ENCODE measurements at places on chromosomes 12 and 14. TPM values are rescaled to one million over a fixed set of nuclear protein-coding genes. Genes with fewer than 3 reads are reported as not detected.
A peak's percentile ranks its signal among the peaks of the same experiment; 100 is the strongest.

GRCh38 chr12:81859521-81859920 is 100.4 kb upstream of the PPFIA2 start:
- no peak for DNase-seq

GRCh38 chr14:95614349-95614748 is 71.9 kb upstream of the TCL1B start:
- DNase-seq = no peak

DNA sequence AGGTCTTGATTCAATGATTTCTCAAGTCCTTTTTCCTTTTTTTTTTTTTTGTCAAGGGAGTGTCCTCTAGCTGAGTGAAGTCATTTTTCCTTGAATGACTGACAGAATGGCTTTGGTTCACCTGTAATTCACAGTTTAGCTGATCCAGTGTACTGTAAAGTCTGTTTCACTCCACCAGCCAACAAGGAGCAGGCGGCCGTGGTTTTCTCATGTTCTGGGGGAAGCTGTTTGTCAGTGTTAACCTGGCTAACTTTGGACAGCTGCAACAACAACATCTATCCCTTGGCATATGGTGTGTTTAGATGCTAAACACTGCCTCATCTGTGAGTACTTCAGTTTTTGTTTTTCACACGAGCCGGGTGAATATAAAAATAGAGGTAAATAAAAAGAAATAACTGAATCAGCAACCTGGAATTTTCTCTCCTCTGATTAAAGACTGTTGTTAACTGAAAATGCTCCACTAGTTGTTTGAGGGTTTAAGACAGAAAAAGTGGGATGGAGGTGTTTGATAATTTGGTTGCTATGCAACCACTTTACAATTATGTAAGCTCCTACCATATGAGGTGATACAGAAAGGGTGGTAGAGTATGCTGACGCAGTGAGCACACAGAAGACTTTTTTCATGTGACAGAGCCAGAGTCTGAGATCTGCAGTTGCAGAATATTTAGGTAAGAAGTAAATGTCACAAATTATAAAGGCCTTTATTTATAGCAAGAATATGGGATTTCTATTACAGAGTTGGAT is 50.3 kb upstream of the SLC2A13 start:
- no peak for DNase-seq

- DNase-seq = no peak
Observed at GRCh38 chr12:80636832-80637231, 70.6 kb upstream of the MYF6 start.

DNA sequence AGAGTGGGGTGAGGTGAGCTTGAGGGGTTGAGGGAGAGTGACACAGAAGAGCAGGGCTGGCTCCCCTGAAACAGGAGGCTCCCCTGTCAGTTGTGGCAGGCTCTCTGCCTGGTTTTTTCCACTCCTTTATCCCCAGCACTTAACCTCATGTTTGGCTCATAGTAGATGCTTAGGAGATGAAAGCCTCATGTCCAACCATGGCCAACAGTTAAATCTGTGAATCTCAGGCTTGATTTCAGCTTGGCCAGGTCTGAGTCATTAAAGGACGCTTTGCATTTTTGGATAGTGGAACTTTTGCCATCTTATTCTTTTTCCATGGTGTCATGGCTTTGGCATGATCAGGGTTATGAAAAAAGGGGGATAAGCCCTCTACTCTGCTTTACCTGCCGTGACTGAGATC is 117.2 kb downstream of the CACNA1C start:
- no peak for DNase-seq

GRCh38 chr14:24430682-24431568 is 1.2 kb downstream of the KHNYN start:
- DNase-seq = peak; percentile 88

- DNase-seq = no peak
Observed at GRCh38 chr14:68783408-68784225, 9.2 kb downstream of the ZFP36L1 start.

- DNase-seq = no peak
Observed at GRCh38 chr12:13247596-13247995, 51.1 kb downstream of the EMP1 start.

DNA sequence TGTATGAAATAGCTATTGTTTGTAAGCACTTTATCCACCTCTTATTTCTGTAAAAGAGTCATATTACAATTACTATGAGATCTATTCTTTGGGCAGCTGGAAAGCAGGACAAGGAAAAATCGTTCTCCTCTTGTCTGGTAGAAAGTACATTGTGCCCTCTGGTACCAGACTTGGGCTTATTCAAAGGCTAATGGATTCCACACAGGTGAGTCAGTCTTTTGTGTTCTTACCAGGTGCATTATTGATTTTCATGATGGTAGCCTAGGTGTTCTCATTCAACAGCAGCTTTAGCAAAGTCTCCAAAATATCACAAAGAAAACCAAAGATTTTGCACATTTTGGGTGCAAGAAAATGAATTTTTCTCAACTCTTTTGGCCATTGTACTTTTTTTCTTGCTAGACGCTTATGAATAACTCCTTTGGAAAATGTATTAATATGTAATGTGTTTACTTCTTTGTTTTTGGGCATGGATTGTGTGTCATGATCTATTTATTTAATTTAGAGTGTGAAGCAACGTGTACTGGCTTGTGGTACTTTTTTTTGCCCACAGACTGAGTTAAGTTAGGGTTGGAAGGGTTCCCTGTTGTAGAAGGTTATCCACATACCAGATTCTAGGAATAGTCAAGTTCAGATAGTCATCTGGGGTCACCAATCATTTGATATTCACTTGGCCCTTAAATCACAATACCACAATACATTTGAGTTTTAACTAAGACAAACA is 26.2 kb downstream of the MNAT1 start:
- no peak for DNase-seq

DNA sequence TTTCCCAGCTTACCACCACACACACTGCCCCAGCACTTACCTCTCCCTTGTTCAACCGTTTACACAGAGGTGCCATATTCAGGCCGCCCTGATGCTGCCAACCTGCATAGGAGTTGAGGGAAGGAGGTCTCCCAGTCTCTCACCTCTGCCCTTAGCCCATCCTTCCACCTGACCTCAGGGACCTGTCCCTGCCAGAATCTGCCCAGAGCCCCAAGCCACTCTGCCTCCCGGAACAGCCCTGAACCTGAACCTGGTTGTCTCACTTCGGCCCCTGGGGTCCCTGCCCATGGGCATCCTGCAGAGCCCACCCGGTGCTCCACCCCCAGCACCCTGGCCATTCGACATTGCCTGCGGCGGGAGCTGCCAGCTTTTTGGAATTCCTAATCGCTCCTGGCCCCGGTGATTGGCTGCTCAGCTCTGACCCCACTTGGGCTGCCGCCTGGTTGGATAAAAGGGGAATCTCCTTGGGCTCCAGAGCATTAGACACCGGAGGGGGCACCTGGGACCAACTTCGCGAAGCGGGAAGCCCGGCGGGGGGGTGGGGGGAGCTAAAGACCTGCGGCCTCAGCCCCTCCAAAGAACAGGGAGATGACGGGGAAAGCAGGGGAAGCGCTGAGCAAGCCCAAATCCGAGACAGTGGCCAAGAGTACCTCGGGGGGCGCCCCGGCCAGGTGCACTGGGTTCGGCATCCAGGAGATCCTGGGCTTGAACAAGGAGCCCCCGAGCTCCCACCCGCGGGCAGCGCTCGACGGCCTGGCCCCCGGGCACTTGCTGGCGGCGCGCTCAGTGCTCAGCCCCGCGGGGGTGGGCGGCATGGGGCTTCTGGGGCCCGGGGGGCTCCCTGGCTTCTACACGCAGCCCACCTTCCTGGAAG is at the start of gene VSX2:
Gene VSX2, plus strand, starts transcription at position 476 of the 874 bp plus-strand sequence. Its CDS starts 113 bp downstream, at position 589.
- DNase-seq = no peak

GRCh38 chr14:86013641-86014040 is 483.7 kb downstream of the FLRT2 start:
- DNase-seq = no peak

GRCh38 chr12:120199595-120200306 is 1.2 kb downstream of the RPLP0 start:
- DNase-seq = no peak

DNA sequence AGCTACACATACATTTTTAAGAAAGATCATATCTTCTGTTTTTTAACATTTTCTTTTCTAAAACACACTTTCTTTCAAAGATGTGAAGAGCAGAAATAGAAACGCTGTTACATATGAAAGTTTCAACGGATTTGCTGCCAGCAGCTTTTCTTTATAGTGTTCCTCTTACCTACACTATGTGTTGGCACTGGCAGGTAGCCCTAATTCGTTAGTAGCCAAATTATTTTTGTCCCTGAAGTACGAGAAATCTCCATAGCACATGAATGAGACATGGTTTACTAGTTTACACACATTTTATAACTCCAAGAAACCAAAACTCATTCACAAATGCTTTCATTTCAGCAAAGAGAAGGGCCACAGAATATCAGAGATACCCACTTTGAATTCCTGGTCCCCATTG is 6.6 kb downstream of the SOX5 start:
- DNase-seq = no peak

DNA sequence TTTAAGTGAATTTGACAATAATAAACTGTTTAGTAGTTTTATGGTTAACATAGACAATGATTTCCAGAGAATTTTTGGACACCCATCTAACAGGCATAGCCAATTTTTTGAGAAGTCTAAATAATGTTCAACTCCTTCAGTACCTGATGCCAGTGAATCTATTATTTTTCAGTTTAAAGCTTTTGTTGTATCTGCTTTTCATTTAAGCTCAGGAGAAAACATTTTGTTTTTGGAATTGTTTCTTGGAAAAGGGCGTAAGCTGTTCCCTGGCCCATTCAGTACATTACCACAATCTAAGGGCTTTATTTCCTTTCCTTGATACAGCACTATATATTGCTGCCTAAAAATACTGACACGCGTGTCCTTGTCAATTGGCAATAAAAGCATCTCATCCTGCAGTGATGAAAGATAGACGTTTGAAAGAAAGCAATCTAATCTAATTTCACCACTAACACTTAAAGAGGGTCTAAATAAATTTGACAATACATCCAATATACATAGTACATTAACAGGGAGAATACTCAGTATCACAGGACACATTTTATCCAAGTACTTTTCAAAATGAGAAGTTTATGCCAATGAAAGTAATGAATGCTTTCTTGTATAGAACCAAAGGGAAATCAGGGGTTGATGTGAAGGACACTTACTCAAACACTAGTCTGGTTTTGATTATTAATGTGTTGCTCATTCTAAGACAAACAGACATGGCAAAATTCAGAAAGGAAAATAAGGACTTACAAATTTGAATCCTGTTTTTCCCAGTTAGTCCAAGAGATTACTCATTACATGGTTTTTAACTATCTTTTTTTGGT is 104.2 kb upstream of the LGR5 start:
- DNase-seq = no peak

The PWP1 gene
- total RNA-seq = 26.3 TPM

The KLRK1 gene
- total RNA-seq = 398 TPM

The ARHGEF40 gene
- total RNA-seq = 6.9 TPM
